AG09319 (cell line): ENCODE measurements at places on chromosomes 1 and 21.

DNA sequence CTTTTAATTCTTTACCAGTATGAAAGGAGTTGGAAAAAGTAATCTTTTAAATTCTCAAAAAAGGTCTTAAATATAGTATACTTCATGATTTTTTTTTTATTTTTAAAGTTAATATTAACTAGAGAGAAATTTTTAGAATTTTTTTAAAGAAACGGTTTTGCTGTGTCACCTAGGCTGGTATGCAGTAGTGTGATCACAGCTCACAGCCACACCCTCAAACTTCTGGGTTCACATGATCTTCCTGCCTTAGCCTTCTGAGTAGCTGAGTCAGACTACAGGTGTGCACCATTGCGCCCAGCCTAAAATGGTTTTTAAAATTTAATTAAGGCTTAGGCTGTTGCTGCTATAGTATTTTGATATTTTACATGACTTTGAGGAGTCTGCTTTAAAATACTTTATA, 52.4 kb downstream of the TLCD4 start:
- no peak for DNase-seq

- no peak for DNase-seq
Observed at GRCh38 chr1:223513309-223513708, 120.1 kb downstream of the CCDC185 start.

DNA sequence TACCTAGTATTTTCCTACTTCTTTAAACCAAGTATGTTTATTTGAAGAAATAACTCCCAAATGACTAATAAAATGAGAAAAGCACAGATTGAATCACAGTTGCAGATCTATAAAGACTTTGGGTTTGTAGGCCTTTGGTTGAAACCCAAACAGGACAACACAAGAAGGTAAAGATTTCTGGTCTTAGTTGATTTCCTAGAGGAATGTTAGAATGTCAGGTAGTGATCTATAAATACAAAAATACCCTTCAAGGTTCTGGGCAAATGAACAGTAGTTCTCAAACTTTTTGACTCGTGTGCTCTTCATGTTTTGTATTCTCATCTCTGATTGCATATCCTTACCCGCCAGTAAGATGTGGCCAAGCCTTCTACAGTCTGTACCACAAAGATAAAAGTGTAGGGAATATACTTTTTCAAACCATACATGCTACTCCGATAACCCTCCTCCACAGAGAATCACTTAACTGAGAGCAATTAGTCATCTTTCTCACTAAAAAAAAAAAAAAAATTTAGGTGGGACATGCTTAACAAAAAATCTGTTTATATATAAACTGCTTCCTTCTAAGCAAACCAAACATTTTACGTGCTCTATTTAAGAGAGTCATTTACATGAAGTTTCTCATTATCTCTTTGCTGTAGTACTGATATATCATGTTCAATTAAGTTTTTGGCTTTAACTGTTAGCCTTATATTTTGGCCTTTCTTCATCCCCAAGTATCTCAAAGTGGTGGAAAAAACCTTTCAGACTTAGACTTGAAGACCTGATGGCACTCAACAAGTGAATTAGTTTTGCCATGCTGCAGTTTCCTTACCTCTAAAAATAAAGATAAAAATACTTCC, 36.0 kb downstream of the CNIH4 start:
- DNase-seq: no peak

DNA sequence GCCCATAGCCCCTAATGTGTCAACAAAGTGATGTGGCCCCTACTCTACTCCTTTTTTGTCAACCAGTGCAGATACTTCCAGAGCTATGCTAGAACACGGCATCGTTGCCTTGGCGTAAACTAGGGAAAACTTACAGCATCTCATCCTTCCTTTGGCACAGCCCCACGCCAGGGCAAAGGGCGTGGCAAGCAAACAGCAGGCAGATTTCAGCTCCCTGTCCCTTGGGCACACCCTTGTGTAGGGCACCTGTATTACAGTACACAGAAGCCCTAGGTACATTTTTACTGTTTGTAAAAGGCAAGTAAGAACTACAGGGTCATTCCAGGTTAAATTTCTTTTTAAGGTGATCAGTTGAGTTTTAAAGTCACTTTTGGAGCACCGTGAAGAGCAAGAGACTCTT, 29.3 kb downstream of the PRDX6 start:
- no peak for DNase-seq

GRCh38 chr21:31892686-31893085, 19.9 kb downstream of the HUNK start:
- DNase-seq: no peak

- no peak for DNase-seq
Observed at GRCh38 chr1:844472-845026, 79.2 kb upstream of the SAMD11 start.

DNA sequence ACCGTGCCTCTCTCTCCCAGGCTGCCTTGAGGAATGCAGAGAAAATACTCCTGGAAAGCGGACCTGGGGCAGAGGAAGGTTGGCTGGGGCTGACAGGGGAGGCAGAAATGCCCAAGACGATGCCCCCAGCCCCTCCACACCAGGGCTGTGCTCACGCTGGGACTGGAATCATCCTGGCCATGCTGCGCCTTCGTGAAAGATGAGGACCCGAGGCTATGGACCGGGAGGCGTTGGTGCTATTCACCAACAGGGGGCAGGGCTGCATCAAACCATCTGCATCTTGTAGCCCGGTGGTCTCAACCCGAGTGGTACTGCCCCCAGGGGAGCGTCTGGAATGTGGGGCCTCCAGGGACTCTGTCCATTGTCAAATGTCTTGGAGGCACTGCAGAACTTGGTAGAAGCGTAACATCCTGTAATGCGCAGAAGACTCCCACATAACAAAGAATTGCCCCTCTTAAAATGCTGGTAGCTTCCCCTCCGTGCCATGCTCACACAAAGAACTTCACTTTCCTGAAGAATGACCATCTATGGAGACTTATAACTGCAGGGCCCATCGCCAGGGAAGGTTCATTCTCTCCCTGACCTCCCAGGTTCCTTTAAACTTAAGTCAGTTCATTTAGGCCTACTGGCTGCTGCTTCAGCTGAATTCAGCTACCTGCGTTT, 251.2 kb downstream of the RRAGC start:
- no peak for DNase-seq

- DNase-seq: no peak
Observed at GRCh38 chr1:67213164-67213563, 46.9 kb downstream of the IL23R start.

DNA sequence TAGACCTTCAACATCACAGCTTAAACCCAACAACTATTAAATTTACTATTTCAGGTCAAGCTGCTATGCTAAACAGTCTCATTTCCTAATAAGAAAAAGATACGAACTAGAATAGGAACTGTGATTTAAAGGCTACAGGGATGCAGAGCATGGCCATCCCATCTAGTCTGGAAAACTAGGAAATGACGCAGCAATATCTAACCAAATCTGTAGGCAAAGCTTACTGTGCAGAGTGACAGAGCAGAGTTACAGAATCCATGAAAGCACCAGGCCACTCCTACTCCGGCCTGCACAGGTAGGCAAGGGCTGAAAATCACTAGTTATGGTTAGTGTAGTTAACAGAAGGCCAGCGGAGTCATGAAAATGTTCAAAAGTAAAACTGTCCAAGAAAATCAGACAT, 2.1 kb downstream of the HLCS start:
- DNase-seq: no peak

- no peak for DNase-seq
Observed at GRCh38 chr1:247173431-247173830, 1.6 kb upstream of the ZNF124 start.

GRCh38 chr1:238981317-238981933, 404.9 kb upstream of the CHRM3 start:
- no peak for DNase-seq
